ENCODE measurements at places on chromosomes 3 and 15.

DNA sequence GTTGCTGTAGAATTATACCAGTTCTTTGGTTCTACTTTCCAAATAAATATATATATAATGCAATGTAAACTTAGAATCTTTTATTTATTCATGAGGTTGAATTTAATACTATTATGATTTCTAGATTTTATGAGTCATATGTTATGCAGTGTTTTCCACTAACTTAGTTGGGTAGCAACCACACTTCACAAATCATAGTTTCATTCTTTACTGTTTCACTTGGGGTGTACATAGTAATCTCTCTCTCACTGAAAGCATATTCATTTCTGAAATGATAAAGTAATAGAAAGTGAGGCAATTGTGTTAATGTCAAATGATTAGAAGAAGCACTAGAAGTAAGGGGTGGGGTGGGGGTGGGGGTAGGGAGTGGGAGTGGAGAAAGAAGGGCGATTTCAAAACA lies 52.6 kb downstream of the IQCH start:
- DNase-seq: no peak

GRCh38 chr3:41209646-41210045 lies 10.3 kb downstream of the CTNNB1 start:
- DNase-seq: no peak

DNA sequence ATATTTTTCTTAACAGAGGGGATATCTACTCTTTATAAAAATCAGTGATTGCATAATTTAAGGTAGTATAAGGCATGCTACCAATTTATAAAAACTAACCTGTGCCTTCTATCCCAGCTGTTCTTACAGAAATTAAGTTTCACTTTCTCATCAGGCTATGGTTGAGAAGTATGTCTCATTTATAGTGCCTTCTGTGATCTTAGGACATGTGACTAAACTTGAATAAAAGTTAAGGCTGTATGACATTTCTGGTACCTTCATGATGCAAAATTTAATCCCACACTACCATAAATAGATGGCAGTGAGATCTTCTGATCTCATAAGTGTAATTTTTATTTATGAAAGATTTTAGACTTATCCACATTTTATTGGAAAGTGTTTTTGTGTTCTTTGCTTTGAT lies 12.6 kb downstream of the TIPARP start:
- no peak for DNase-seq

DNA sequence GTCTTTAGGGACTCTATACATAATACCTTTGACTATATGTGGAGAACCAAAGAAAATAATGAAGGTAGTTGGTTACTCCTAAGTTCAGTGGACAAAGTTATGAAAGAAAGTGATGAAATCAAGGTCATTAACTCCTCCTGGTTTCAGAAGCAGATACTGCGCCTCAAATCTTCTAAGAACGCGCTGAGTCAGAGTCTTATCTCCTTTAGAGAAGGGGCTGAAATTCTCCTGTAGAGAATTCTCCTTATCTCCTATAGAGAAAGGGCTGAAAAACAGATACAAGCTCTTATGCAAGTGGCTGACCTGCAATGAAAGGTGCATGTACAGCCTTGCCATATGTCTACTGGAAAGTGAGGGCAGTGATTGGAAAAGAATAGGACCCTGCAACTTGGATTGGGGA lies 824.2 kb downstream of the NSUN3 start:
- DNase-seq: no peak

GRCh38 chr3:123167686-123168085 lies 34.1 kb upstream of the SEC22A start:
- DNase-seq: no peak

GRCh38 chr3:58012302-58012701 lies 4.1 kb downstream of the FLNB start:
- no peak for DNase-seq

- peak; percentile 36 for DNase-seq
Measured at GRCh38 chr3:133896002-133896761, 500 bp upstream of the RAB6B start.

GRCh38 chr3:72323773-72324172 lies 524.5 kb downstream of the SHQ1 start:
- no peak for DNase-seq

DNA sequence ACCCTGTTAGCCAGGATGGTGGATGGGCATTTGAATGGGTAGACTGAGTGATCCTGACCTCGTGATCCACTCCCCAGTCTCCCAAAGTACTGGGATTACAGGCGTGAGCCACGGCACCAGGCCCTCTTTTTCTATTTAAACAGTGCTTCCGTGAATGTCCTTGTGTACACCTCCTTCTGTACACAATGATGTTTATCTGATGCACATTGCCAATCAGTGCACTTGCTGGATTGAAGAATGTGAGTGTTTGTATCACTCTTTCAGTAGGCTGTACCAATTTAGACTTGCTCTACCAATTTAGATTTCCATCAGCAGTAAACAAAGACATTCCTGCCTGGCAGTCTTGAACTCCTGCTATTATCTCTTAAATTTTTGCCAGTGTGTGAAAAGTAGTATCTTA lies 8.9 kb upstream of the ZNF619 start:
- DNase-seq: no peak

DNA sequence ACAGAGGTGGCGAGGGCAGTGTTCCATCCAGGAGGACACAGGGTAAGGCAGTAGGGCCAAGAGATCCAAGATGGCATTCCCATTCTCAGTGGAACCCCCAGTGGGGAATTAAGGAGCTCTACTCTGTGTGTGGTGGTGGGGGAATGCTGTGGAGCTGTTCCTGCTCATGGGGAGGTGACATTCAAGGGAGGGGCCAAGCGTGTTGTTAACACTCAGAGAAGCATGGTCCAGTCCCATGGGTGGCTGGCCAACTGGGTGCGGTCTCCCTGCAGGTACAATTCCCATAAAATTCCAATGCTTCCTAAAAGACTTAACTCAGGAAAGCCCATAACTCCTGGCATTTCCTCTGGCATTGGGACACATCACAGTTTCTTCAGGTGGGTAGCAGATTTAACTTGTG lies 2.3 kb downstream of the CAMP start:
- no peak for DNase-seq

GRCh38 chr15:65772930-65773329 lies 19.2 kb downstream of the DENND4A start:
- DNase-seq: no peak

- DNase-seq: no peak
Measured at GRCh38 chr15:98937413-98938104, 70.0 kb downstream of the PGPEP1L start.

GRCh38 chr3:154970797-154971196 lies 109.3 kb upstream of the MME start:
- DNase-seq: no peak

DNA sequence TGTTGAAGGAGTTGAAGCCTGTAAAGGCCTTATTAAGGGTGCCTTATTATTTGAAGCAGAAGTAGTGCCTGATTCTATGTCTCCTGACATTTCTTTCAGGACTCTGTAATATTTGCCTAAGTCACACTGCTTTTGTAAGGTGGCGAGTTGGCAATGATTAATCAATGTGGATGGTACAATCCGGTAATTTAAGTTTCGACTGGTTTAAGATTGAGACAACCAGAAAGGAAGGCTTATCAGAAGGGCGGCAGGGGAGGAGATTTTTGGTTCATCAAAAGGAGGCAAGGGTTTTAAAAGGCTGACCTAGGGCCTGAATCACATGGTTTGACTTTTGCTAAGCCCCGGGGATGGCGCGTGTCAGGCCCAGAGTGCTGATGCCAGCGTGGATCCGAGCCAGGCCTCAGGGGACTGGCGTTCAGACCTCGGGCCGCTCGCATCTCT lies 830 bp upstream of the RNF13 start:
- DNase-seq: peak; percentile 36

DNA sequence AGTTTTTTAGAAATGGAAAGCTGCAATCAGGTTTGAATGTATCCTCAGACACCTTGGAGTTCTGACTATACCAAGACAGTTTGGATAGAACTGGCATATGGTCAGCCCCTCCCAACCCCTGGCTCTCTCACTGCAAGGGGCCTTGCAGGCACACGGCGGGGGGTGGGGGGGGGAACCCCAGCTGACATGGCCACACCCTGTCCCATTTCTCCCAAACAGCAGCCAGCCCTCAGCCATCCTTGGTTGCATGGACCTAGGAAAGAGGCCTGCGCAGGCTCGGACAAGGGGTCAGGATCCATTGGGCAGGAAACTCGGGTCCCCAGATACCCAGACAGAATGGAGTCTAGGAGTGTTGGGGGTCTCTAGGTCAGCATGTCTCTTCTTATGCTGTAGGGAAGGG lies 14.5 kb downstream of the CAND2 start:
- no peak for DNase-seq

DNA sequence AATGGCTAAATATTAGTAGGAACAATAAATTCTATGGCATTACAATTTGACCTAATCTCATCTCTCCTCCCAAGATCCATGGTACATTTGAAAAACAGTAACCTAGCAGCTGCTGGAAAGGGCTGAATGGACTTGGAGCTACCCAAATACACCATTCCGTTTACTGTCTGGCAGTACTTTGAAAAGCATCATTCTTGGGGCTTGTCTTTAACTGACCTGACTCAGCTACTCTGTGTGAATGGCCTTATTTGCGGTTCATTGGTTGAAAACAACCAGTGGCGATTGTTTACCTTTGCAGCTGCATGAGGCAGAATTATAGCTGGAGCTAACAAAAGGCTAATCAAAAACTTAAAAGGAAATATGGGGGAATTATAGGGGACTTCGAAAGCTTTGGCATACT lies 311.2 kb upstream of the MCTP2 start:
- no peak for DNase-seq

- no peak for DNase-seq
Measured at GRCh38 chr3:187130346-187131066, 8.8 kb downstream of the RPL39L start.

- no peak for DNase-seq
Measured at GRCh38 chr15:29091666-29092065, 178.0 kb downstream of the NSMCE3 start.

GRCh38 chr3:17747890-17748247 lies 5.4 kb upstream of the TBC1D5 start:
- DNase-seq: no peak

DNA sequence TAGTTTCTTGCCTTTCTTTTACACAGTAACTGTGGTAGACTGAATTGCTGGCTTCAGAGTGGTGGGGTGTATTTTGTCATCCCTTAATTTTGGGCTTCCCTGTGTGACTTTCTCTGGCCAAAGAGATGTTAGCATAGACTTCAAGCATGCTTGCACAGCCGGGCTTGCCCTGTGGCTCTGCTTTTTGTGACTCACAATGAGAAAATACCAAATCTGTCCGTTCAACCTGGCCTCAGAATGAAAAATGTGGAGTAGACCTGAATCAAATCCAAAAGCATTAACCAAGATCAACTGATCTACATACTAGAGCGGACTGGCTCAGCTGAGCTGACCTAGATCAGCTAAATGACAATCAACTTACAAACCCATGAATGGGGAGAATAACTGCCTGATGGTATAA lies 51.4 kb downstream of the PLAAT1 start:
- no peak for DNase-seq

DNA sequence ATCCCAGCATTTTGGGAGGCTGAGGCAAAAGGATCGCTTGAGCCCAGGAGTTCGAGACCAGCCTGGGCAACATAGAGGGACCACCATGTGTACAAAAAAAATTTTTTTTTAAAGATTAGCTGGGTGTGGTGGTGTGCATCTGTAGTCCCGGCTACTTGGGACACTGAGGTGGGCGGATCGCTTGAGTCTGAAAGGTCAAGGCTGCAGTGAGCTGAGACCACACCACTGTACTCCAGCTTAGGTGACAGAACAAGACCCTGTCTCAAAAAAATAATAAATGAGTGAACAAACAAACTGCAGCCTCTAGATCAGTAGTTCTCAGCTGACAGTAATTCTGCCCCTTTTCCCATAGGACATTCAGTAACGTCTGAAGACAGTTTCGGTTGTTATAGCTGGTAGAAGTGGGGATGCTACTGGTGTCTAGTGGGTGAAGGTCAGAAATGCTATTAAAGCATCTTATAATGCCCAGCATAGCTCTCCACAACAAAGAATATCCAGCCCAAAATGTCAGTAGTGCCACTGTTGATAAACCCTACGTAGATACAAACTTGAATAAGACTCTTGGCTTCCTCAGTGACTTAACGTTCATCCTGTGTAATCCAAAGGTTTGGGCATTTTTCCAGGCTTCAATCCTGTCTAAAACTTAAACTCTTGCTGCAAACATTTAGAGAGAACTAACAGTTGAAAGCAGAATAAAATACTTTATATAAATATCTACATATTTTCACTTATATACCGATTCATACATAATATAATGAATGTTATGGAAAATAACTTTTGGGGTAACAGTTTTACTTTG lies 10.6 kb downstream of the SMC4 start:
- no peak for DNase-seq

DNA sequence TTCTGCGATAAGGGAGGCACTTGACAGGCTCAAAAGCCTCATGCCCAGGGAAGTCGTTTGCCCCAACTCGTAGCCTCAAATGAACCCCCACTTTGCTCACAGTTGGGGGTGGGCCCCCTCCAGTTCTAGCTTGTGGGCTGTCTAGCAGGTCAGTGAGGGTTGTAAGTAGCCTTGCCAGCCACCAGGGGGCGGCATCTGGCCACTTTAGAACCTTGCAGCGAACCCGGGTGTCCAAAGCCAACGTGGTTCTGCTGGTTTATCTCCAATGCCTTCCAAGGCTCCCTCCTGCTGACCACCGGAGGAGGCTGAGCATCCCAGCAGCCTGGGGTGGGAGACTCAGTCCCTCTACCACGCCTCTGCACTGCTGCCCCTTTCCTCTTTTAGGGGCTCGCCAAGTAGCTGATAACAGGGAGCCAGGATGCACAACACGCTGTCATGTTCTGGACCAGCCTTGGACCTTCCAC lies 9.2 kb upstream of the RBSN start:
- DNase-seq: peak; percentile 67

GRCh38 chr3:134901461-134901860 lies 106.4 kb downstream of the EPHB1 start:
- DNase-seq: no peak

DNA sequence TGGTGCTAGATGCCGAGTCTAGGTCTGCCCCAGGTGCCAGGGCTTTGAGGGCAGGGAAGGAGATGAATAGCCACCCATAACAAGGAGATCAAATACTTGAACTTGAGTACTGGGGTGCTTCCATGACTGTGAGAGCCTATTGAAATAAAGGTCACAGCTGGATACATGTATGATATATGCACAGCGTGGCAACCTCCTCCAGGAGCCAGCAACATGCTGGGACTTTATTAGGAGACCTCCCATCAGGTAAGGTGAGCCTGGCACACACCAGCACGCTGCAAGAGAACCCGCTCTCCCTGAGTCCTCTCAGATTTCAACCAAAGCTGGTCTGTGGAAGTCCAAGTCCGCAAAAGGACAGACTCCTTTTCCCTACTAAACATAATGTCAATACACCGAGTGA lies 10.5 kb upstream of the HES1 start:
- peak; percentile 50 for DNase-seq

DNA sequence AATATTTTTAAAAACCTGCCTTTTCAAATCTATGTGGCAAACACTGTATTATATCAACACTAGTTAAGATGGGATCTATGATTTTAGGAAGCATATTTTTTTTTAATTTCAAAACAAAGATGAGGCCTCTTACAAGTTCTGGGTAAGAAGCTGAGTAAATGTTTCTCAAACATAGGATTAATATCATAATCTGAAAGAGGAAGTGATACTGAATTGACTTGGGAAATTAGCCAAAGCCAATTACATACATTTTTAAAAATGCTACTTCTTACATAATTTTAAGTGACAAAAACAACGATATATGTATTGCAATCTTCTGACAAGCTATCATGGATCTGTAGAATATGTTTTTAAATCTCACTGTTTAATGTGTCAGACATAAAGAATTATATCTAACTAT lies 135.1 kb upstream of the UBP1 start:
- DNase-seq: no peak

GRCh38 chr15:78216276-78217104 lies 17.9 kb downstream of the ACSBG1 start:
- no peak for DNase-seq

Data from NCI-H1092 treated with DMSO at 0.1 percent for 48 hours (cell line).